M059J (cell line): ENCODE measurements at places on chromosomes 6 and 20. TPM values are rescaled to one million over a fixed set of nuclear protein-coding genes. Genes with fewer than 3 reads are reported as not detected.

GRCh38 chr6:446418-447366 lies 55.1 kb downstream of the IRF4 start:
- DNase-seq, result peak; percentile 37

GRCh38 chr6:70423189-70424134 lies 10.2 kb downstream of the FAM135A start:
- no peak for DNase-seq

The SIGLEC1 gene
- total RNA-seq, result not detected in 2 replicates

- DNase-seq, result no peak
Observed at GRCh38 chr6:127900935-127901334, at the start of gene THEMIS. Gene THEMIS (minus strand): TSS chr6:127901058. CDS start chr6:127900932, 126 bp downstream.

GRCh38 chr20:62304331-62305148 lies 1.7 kb downstream of the ADRM1 start:
- no peak for DNase-seq

DNA sequence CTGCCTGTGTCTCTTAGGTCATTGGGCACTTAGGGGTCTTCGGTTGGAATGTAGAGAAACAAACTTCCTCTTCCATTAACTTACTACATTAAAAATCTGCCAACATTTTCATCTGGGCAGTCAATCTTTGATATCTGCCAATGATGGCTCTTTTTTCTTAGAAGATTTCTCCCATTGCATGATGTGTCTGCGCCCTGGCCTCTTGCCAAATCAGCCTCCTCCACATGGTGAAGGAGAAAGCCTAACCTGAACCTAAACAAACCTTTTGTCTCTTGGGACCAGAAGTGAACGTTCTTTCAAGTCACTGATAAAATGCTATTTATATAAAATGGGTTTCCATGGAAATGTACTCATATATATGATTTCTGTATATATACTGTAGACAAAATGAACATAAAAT lies 998.9 kb upstream of the GJE1 start:
- DNase-seq, result no peak

The HTR1E gene
- not detected in 2 replicates for total RNA-seq

DNA sequence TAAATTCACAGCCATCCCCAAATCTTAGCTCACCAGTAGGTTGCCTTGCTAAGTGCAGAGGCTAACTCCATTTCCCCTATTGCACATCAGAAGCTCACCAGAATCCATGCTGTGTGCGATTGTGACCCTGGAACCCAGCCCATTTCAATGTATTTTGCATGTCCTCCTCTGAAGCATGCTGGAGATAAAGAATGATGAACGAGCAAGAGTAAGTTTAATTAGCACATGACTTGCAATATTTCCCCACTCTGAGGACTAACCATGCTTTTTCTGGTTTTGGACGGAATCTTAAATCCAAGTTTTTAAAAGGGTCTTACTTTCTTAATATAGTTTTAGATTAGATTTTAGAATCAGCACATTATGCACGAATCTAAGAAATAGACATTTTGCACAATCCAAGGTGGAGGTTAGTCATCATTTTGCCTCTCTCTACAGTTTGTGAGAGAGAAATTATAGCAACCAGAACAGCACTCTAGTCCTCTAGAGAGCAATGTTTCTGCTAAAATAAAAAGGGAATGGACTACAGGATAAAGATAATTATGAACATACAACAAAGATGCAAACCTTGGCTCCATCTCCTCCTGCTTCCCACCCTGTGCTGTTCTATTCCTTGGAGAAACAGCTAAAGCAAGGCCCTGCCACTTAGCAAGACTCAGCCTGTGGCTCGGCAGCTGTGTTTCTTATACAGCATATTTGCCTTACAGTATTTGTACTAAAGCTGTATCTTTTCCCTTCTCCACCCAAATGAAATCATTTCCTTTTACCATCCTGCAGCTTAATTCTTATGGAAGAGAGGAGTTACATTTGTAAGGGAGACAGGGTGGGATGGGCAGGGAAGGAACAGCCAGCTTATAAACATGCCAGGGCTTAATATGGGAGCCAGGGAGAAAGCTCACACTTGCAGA lies 24.9 kb upstream of the LAMA4 start:
- no peak for DNase-seq

The MC3R gene
- total RNA-seq, result not detected in 2 replicates

The FLRT3 gene
- total RNA-seq, result 0.27 and 0.79 TPM in 2 replicates

GRCh38 chr20:454951-455350 lies 7.4 kb downstream of the TBC1D20 start:
- no peak for DNase-seq

The PGK2 gene
- not detected in 2 replicates for total RNA-seq

DNA sequence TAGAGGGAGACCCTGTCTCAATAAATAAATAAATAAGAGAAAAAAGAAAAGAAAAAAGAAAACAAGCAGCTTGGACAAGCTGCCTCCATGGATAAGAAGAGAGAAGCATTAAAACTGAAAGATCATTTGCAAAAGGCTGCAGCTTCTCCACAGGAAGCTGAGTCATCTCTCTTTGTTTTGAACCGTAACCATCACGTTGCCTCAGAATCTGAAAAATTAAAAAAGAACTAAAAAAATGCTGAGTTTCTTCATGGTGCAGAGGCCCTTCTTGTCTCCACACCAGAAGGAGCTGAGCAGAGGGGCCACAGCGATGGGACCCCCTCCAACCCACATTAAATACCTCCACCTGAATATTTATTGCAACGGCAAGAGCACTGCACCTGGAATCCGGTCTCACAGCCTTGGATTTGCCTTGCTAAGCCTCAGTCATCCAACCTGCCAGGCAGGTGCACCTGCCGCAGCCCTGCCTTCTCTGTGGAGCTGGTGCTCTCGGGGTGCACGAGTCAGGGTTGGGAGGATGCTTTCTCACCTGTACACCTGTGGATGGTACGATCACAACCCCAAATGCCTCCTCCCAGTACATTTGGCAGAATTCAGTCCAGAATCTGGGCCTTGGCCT lies 28.1 kb downstream of the TOX2 start:
- peak; percentile 88 for DNase-seq

The SLC22A7 gene
- not detected in 2 replicates for total RNA-seq

The SNAP25 gene
- total RNA-seq, result 11.9 and 15.0 TPM in 2 replicates

DNA sequence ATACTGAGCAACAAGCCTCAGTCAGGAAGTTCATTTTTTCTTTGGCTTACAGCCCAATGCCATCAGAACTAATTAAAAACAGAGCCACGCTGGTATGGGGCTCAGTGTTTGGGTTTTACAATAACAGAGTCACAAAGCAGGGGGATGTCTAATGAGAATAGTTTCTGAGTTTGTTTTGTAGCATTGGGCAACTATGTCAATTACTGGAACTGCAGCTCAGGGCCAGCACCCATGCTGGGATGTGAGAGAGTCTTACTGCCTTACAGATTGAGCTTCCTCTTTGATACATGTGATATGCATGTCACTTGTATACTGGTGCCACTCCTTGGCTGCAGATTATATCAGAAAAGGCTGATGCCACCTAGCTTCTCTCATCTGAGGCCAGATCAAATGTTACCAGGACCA lies 117.6 kb downstream of the TFAP2B start:
- DNase-seq, result peak; percentile 49

The RGS17 gene
- total RNA-seq, result 1.2 and 1.3 TPM in 2 replicates

The COX7A2 gene
- total RNA-seq, result 333 and 839 TPM in 2 replicates

DNA sequence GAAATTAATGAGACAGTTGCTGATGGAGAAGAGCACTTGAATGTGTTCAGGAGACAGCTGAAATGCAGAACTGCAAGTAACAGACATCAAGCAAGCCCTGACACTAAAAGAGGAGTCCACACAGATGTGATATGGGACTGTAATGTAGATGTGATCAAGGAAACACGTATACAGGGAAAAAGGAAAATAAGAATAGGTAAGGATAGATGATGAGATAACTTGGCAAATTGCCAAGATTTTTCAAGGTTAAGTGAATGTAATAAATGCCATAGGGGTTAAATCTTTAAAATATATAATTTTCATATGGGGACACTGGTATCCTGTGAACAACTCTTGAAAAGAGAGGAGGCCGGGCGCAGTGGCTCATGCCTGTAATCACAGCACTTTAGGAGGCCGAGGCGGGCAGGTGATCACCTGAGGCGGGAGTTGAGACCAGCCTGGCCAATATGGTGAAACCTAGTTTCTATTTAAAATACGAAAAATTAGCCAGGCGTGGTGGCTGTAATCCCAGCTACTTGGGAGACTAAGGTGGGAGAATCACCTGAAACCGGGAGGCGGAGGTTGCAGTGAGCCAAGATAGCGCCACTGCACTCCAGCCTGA lies 7.2 kb upstream of the SNX14 start:
- DNase-seq, result no peak

DNA sequence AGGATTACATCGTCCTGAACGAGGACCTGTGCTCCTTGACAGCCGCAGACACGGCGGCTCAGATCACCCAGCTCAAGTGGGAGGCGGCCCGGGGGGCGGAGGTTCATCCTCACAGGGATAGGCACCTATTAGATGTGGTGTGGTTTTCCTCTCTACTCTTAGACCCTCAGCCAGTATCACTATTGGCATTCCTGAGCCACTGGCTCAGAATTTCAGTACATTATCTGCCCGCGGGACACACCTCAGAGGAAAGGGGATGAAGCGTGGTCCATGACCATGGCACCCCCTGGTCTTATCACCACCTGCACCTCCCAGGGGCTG lies 34.6 kb upstream of the HLA-G start:
- no peak for DNase-seq

DNA sequence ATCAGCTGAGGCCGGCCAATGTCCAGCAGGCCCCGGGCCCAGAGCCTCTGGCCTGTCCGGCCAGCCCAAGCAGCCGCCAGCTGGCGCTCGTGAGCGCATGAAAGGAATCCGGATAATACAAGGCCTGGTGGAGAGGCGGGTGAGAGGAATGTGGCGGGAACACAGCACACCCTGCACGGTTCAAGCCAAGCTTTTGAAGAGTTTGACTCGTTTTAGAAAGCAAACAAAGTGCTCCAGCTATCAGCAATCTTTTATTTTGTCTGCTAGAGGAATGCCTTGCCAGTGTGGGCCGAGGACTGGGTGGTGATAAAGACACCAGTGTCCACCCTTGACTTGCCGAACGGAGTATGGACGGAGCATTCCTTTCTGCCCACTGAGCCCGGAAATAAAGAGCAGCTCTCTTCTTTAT lies 9.3 kb upstream of the NEDD9 start:
- peak; percentile 25 for DNase-seq

- DNase-seq, result peak; percentile 68
Observed at GRCh38 chr6:112029045-112029822, 24.7 kb upstream of the CCN6 start.
